ENCODE measurements at places on chromosomes 3 and 15.

- peak; percentile 28 for DNase-seq
Observed at GRCh38 chr3:194465920-194466570, 20.8 kb downstream of the ATP13A3 start.

- DNase-seq: peak; percentile 85
Observed at GRCh38 chr3:37458162-37459120, 284.1 kb upstream of the LRRFIP2 start.

DNA sequence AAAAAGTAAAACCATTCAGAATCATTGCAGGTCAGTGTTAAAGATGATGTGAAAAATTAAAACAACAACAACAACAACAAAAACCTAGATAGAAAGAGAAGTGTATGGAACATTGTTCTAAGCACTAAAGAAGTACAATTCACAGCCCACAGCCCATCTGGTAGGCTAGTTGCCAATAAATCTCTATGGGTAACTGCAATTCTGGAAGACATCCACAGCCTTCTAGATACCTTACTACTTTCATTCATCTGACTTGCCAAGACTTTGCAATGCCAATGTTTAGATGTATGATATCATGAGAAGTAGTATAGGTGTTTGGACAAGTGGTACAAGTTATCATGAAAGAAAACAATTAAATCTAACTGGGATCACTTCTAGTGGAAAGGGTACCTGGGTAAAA lies 198.6 kb downstream of the VGLL3 start:
- no peak for DNase-seq

DNA sequence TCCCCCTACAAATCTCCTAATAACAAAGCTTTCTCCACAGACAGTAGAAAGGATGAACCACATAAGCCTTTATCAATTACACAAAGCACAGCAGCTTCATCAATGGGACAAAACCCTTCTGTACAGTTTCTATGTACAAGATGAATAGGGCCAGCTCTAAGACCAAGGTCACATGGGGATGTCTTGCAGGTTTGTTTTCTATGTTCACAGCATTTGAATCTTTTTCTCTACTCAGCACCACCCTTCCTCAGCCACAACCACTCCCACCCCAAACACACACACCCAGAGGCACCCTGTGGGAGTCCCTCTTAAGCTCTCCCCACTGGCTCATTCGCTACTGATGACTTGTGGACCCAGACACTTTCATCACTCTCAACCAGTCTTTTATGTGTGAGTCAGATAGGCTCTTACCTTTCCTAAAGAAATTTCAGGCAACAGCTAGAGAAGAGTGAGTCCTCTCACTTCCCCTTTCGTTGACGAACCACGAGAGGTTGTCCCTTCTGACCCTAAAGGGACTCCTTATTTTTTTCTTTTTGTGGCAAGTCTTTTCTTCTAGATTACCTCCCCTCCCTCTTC lies 57.9 kb downstream of the ARHGAP31 start:
- peak; percentile 84 for DNase-seq

DNA sequence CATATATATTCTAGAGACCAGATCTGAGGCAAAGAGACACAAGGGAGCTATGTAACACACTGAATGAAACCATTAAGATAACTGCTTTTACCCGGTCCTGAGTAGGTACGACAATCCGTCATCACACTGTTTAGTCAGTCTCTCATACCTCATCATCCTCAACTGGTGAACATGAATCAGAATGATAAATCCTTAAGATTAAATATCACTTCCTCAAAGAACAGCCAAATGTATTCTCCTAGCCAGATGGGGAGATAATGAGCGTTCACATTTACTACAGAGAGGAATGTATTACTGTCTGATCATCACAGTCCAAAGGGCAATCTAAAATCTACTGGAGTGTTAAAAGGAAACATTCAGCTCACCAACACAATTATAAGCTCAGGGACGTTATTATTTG lies 319.4 kb upstream of the STAC start:
- DNase-seq: no peak

DNA sequence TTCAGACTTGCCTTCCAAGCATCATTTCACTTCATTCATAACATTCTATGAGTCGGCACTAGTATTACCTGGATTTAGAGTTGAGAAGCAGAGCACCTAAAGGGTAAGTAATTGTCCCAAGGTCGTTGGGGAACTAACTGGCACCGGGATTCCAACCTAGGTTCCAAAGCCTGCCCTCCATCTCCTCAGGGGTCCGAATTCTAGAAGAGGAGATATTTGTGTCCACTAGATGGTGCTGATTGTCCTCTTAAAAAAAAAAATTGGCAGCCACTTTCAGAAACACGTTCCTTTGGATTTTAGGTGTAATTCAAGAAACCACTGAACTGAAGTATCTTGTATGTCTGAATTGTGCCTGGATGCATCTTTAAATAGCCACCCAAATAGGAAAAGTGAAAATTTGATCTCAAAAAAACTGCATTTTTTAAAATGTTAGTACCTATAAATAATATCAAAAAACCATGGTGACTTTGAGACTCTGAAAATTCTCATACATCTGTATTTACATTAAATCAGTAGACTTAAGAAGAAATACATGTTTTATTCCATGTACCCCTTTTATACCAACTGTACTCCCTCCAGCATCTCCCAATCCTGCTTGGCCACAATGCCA lies 3.9 kb upstream of the FSIP1 start:
- peak; percentile 79 for DNase-seq

GRCh38 chr15:48800245-48800644 lies 10.6 kb downstream of the CEP152 start:
- no peak for DNase-seq

GRCh38 chr3:123652342-123652984 lies 67.6 kb upstream of the HACD2 start:
- peak; percentile 81 for DNase-seq

DNA sequence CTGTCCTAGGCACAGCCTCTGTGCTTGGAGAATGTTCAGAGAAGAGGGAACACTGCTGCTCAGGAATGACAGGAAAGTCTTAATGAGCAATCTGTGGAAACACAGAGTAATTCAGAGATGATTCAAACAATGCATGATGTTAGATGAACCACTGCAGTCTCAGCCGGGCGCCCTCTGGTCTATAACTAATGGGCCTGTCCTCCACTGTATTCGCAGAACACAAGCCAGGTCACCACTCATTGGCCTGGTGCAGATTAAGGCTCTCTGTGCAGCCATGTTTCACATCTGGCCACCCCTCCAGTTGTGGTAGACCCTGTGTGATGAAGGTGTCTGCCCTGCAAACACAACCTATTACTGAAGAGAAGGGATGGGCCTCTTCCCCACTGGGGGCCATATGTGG lies 281.7 kb upstream of the ROPN1 start:
- DNase-seq: no peak

GRCh38 chr3:58723173-58723572 lies 56.6 kb upstream of the FAM3D start:
- no peak for DNase-seq

GRCh38 chr3:172288651-172289050 lies 159.6 kb downstream of the GHSR start:
- DNase-seq: no peak

DNA sequence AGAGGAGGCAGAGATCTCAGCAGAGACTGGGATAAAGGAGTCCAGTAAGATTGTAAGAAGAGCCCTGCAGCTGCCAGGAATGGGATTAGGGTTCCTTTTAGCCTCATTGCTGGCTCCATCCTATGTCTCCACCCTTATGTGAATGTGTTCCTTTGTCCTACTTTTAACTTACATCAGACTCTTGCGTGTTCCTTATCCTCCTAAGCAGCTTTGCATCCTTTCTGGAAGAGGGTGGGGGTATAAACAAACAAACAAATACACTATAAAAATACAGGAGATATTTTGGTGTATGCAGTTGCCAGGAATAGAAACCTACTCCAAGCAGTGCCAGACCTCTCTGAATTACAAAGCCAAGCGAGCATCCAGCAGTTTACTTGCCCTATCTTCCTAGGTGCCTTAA lies 194.7 kb downstream of the ADAMTS9 start:
- no peak for DNase-seq

- peak; percentile 92 for DNase-seq
Observed at GRCh38 chr15:44719293-44719999, 8.1 kb downstream of the B2M start.

DNA sequence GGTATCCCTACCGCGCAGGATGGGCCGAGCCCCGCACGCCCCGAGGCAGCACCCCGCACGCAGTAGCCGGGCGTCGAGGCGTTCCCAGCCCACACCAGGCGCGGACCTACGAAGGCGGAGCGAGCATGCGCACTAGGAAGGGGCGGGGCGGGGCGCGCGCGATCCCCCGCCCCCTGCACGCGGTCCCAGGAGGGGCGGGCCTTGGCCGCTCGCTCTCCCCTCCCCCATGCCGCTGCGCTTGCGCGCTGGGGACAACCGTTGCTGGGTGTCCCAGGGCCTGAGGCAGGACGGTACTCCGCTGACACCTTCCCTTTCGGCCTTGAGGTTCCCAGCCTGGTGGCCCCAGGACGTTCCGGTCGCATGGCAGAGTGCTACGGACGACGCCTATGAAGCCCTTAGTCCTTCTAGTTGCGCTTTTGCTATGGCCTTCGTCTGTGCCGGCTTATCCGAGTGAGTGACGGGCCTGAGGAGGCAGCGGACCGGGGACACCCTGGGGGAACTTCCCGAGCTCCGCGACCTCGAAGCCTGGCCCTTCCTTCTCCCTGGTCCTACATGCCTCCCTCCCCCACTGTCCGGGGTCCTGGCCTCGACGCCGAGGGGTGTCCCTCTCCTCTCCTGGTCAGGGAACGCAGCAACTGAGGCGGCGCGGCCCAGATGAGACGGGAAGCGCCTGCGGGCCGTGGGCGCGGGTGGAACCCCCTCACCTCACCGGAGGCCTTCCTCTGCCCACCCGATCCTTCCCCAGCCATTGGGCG lies at the start of gene SPESP1:
TSS of gene SPESP1 (plus strand) at position 258 of the 755 bp plus-strand sequence. CDS start at position 387, 129 bp downstream.
- DNase-seq: peak; percentile 97

DNA sequence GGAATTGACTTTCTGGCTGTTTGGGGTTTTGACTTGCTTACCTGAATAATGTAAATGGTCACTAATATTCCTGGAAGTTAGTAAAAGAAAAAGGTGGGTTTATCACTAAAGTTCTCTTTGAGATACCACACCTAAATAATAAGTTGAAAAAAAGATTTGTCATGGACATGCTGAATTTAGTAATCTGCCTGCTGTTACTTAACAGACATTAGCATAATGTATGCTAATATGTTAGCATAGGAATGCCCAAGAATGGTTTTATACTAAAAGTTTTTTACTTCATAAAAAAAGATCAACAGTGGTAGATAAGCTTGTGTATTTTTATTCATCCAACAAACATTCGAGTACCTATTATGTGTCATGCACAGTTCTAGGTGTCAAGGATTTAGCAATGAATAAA lies 36.5 kb downstream of the GMPS start:
- DNase-seq: no peak

GRCh38 chr3:125683067-125683829 lies 88.0 kb upstream of the OSBPL11 start:
- DNase-seq: no peak
